T-helper 1 cell (primary cell): ENCODE measurements at places on chromosomes 3 and 15.
A peak's percentile ranks its signal among the peaks of the same experiment; 100 is the strongest.

DNA sequence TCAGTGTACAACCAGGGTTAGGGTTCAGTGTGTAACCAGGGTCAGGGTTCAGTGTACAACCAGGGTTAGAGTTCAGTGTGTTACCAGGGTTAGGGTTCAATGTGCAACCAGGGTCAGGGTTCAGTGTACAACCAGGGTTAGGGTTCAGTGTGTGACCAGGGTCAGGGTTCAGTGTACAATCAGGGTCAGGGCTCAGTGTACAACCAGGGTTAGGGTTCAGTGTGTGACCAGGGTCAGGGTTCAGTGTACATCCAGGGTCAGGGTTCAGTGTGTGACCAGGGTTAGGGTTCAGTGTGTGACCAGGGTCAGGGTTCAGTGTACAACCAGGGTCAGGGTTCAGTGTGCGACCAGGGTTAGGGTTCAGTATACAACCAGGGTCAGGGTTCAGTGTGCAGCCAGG lies 33.3 kb downstream of the CYP11A1 start:
- DNase-seq: no peak

- no peak for DNase-seq
Observed at GRCh38 chr15:79370716-79371115, 59.8 kb downstream of the TMED3 start.

- DNase-seq: no peak
Observed at GRCh38 chr3:78660957-78661356, 1106.8 kb downstream of the ROBO1 start.

- DNase-seq: no peak
Observed at GRCh38 chr3:141740349-141740748, 2.3 kb downstream of the RNF7 start.

- no peak for DNase-seq
Observed at GRCh38 chr3:194661374-194661773, 10.6 kb downstream of the LSG1 start.

DNA sequence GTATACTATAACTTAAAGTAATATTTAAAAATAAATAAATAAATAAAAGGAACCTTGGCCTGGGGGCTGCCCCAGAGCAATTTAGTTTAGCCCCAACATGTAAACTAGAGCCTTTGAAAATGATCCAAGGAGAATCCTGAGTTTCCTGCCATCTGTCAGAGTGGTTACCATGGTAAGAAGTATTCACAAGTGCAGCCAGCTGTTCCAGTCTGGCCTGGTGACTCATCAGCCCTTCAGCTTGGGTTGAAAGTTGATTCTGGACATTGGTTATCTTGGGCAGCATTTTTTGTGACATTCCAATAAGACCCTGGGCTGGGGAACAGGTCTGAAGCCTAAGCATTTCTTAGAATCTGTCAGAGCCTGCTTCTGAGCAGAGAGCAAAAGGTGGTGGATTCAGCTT lies 72.7 kb upstream of the LRTM1 start:
- no peak for DNase-seq

DNA sequence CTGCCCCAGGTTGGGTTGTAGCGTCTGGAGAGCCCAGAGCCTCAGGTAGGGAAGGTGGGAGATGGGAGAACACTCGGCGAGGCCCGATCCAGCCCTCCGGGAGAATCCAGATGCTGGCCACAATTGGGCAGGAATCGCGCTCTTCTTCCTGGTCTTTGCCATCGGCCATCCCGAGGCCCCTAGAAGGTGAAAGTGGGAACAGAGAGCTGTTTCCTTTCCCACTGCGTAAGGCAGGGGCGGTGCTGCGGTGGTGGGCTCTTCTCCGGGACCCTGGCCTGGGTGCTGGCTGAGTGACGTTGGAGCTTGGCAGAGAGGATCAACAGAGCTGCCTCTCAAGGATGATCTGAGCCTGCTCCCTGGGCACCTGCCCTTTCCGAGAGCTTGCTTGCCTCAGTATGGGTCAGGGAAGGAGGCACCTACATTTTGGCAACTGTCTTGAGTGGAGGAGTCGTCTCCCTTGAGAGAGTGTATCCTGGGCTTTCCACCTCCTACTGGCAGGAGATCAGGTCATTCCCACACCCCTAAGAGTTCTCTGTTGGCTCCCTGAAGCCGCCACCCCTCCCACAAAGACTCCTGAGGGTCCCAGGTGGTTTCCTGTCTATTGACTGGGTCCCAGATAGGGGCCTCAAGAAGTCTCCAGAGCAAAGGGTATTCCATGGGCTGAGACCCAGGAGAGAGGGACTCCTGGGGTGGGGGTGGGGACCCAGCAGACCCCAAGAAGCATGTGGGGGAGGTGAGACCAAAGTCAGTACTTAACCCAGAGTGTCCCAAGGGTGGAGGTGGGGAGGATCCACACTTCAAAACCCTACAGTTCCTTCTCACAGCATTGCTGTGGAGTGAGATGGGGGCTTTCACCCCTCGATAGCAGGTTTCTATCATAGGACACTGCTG lies 1.6 kb downstream of the C15orf39 start:
- no peak for DNase-seq

GRCh38 chr3:157427901-157428300 lies 8.7 kb upstream of the PTX3 start:
- DNase-seq: no peak

DNA sequence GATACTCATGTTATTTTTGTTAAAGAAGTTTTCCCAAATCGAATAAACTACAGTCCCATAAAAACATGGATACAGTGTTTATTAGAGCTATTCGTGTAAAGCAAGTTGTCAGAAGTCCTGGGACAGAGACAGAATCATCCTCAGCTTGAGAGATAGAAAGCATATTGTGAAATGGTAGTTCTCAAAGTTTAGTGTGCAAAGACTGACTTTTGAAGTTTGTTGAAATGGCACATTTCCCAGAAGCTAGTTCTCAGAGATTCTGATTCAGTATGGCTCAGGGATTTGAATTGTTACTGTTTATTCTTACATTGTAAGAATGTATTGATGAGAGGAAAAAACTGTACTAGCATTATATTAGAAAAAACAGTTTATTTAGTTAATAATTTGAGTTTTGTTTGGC lies 22.1 kb downstream of the GABRR3 start:
- DNase-seq: no peak

- no peak for DNase-seq
Observed at GRCh38 chr3:187385296-187385695, 17.1 kb downstream of the RTP4 start.

DNA sequence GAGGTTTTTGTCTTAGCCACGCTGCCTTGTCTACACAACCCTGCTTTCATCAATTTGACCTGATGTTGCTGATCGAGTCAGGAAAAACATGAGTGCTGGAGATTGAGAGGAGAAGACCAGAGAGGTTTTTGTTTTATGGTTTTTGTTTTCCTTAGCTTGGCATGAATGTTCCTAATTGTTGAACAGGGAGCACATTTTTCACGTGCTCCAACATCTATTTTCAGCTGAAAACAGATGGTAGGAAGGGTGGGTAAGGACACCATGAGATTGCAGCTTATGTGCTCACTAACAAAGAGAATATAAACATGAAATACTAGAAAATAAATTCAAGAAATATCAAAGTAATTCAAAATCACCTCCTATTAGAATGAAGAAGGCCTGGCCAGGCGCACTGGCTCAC lies 79.9 kb upstream of the LMCD1 start:
- no peak for DNase-seq

GRCh38 chr3:112132975-112133448 lies at the start of gene GCSAM:
TSS of gene GCSAM (minus strand) at chr3:112133248. CDS start at chr3:112133120, 128 bp downstream.
- DNase-seq: peak; percentile 62

DNA sequence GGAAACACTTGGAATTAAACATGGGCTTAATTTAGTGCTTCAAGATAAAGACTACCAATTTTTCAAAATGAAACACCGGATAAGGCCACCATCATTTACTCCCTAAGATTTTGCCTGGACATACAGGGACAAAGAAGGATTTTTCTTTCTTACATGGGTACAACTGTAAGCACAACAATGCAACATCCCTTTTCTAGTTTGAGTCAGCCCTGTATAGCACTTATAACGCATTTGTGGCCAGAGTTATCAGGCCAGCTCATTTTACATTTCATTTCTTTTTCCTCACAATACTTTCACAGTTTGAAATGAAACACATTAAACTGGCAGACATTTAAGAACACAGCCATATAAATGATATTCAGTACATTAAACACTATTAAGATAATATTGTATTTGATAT lies 9.8 kb upstream of the SUCNR1 start:
- no peak for DNase-seq

- DNase-seq: no peak
Observed at GRCh38 chr3:171419457-171419856, 40.7 kb downstream of the TNIK start.

GRCh38 chr15:68431037-68431791 lies 749 bp downstream of the ITGA11 start:
- no peak for DNase-seq

DNA sequence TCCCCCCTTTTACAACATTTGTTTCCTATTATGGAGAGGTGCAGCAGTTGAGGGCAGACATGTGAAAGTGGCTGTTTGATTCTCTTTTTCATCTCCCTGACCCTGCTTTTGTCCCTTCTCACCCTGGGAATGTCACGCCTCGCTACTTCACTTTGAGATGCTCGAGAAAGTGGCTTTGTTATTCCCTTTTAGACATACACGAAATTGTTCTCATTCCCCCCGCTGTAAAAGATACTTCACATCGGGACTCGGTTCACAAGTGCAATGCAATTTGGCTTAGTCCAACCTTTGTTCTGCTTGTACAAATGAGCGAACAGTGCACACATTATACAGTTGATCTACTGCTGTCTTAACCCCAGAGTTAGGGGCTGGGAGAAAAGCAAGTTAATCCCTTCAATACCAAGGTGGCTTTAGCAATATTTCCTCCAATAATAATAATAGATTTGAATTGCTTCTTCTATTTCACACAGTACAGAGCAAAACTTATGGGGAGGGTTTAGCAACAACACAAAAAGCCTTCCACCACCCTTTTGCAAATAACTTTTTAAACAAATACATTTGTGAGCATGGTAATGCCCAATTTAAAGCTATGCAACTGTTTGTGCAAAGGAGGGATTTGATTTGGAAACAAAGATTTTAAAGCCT lies 5.7 kb upstream of the FOXB1 start:
- DNase-seq: no peak

GRCh38 chr3:78268716-78269668 lies 1229.1 kb downstream of the ROBO2 start:
- DNase-seq: no peak

- no peak for DNase-seq
Observed at GRCh38 chr15:69092159-69092558, 68.3 kb upstream of the GLCE start.

- DNase-seq: no peak
Observed at GRCh38 chr3:115111632-115112031, 35.5 kb downstream of the ZBTB20 start.

DNA sequence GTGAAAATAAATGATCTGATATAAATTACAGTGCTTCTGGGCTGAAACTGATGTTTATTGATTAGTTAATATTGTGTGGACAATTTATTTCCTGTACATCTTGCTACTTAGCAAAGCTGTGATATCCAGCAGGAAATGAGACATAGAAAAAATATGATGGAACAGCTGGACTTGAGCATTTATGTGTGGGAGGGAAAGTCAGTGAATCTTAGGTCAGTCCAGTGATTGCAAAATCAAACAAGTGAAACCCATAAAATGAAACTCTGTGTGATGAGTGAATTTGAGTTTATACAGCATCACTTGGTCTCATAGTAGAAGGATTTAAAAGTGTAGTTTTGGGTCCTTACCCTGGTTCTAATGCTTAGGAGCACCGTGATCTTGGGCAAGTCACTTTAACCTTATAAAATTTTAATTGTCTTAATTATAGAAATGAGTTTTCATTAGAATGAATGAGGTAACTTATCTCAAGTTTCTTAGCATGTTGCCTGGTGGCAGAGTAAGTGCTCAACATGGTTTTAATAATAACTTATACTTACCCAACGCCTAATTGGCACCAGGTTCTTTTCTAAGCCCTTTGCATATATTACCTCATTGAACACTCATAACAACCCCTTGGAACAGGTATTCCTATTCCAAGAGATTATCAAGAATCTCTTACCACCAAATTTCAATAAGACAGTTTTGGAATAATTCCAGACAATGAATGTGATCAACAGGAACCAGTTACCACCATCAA lies 194.6 kb downstream of the ADAMTSL3 start:
- DNase-seq: no peak

GRCh38 chr15:23924686-23925085 lies 237.6 kb upstream of the NDN start:
- DNase-seq: no peak
